ENCODE measurements at places on chromosomes 3 and 15.
A peak's percentile ranks its signal among the peaks of the same experiment; 100 is the strongest.

GRCh38 chr3:89740080-89740880 is 632.9 kb downstream of the EPHA3 start:
- DNase-seq = no peak

DNA sequence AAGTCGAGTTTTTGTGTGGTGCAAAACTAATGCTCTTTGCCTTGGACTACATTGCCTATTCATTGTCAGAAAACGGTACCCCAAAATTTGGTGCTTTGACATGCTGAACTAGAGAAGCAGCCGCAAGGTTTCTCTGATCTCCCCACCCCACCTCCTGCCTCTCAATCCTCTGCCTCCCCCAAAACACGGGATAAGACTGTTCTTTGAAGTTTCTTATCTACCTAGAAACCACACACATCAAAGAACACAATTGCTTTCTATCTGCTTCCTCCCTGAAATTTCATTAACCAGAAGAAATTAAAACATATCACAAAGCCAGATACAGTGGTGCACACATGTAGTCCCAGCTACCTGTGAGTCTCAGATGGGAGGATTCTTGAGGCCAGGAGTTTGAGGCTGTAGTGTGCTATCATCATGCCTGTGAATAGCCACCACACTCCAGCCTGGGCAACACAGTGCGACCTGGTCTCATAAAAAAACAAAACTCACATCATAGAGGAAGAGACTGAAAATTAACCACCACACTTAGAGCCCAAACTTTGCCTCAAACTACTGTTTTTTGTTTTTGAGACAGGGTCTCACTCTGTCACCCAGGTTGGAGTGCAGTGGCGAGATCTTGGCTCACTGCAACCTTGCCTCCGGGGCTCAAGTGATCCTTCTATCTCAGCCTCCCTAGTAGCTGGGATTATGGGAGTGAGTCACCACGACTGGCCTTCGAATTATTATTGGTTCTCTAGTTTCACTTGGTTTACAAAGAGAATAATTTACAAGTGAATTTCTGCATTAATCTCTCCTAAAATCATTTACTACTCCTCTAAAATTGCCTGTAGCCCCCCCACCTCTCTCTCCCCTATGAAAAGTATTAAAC is 2.7 kb upstream of the PCNP start:
- DNase-seq = no peak

GRCh38 chr3:69741032-69741767 is 1.9 kb downstream of the MITF start:
- no peak for DNase-seq

DNA sequence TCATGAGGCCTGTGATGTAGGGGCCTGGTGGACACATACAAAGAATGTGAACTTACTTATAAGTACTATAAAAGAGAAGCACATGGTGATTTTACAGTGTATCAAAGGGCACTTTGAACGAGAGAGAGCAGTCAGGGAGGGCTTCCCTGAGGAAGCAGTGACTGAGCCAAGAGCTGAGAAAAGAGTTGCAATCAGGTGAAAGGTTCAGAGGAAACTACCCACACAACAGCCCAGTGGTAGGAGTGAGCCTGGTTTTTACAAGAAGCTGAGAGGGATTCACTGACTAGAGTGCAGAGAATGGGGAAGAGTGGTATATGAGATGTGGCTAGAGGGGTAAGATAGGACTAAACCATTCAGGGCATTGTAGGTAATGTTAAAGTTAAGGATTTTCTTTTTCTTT is 57.1 kb downstream of the CALML4 start:
- DNase-seq = no peak

- DNase-seq = no peak
These were observed 273.3 kb upstream of the ICE2 start for GRCh38 chr15:60751985-60752952.

GRCh38 chr3:115627180-115628074 is 4.1 kb downstream of the GAP43 start:
- no peak for DNase-seq

DNA sequence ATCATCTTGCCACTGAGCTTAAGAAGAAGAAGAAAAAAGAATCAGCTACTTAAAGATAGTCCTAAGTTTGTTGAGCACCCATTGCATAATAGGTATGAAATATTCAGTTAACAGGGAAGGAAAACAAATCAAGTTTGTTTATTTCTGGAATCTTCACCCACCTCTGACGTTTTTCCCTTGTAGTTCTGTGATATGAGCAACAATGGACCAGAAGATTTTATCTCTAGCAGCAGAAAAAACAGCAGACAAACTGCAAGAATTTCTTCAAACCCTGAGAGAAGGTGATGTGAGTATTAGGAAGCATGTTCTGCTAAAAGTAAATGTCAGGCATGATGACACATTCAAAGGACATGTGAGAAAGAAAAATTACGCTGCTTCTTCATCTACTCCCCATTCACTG is 3.7 kb downstream of the FANCI start:
- no peak for DNase-seq

- no peak for DNase-seq
These were observed 41.4 kb downstream of the TMEM108 start for GRCh38 chr3:133079621-133080020.

- no peak for DNase-seq
These were observed 50.8 kb upstream of the CTNNB1 start for GRCh38 chr3:41148478-41148877.

DNA sequence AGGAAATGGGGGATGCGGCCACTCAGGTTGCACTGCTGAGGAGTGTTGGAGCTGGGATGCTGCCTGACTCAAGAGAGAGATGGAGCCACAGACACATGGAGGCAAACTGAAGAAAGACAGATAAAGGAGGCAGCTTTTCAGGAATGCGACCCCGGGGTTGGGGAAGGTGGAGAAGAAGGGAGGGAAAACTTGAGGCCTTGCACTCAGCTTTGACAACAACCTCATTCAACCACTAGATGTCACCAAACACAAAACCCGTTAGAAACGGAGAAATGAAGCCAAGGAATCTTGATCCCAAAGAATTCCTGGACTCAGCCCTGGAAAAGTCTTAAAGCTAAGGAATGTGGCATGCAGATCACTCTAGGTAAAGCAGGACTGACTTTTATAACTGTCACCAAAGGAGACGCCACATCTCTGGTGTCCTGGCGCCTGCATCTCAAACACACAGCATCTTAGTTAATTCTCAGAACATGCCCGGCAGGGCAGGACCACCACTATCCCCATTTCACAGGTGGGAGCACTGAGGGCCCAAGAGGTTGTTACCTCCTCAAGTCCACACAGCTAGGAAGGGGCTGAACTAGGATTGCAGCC is 59.6 kb upstream of the LMCD1 start:
- no peak for DNase-seq

DNA sequence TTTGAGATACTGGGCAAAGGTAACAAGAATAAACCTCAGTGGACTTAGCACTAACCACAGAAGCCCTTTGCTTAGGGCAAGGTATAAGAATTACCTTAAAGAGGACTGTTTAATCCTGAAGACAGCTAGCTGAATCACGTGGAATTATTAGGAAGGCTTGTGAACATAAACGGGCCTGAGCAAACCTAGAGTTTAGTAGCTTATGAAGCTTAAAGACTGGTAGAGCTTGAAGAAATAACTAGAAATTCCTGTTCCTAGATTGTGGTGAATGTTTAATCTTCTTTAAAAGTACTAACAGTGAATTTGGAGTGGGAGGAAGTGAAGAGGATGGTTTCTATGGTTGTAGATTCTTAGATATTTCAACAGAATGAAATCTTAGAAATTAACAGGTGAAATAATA is 428.9 kb upstream of the THRB start:
- no peak for DNase-seq

DNA sequence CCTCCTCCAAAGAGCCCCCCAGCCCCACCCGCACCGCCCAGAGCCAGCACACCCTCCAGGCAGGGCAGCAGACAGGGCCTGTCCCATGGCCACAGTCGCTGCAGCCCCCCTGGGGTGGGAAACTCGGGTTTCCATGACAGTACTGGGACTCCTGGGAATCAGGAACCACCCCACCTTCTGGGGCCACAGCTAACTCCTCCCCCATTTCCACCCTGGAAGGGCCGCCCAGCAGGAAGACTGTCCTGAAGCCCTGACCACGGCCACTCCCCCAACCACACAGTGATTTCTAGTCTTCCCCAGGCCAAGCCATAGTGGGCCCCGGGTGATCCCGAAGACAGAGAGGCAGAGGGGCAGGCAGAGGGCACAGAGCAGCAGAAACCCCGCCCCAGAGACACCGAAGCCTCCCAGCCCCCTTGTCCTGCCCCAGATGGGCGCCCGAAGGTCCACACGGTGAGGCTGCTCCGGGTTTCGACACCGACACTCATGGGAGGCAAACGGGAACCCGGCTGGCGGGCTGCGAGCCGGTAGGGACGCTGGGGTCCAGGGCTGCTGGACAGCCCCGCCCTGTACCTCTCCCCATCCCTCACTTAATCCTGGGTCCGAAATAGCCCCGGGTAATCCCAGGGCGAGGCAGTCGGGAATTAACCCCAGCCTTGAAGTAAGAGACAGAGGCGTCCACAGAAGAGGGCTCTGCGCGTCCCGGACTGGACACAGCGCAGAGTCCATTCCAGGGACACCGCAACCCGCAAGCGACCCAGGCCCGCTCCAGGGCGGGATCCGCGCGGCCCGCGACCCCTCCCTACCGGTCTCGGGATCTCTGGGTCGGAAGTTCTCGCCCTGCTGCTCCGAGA is 138.4 kb downstream of the NUP210 start:
- no peak for DNase-seq

DNA sequence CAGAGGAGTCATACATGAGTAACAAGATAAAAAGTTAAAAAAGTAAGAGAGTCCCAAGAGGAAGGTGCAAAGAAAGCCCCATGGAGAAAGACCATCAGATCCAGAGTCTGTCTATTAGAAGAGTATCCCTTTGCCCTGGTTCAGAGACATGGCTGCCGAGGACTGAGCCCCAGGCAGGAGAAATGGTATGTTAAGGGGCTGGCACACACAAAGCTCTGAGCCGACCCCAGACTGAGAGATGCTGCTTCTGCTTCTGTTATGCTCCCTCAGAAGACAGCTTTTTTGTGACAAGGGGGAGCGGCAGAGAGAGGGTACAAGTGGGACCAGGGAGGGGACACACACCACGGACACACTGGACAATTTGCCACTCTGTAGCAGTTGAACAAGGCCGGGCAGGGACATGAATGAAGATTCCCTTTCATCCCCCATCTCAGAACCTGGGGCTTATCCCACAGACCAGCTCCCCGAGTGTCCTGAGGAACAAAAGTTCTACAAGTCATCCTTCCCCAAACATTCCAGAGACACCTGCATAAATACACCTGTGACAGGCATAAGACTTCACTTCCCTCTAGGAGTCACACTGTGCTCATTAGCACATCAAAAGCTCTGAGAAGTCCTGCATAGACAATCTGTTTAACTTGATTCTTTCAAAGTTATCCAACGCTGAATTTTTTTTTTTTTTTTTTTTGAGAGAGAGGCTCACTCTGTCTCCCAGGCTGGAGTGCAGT is 161.6 kb upstream of the WNT5A start:
- DNase-seq = no peak

- DNase-seq = no peak
These were observed 748.7 kb upstream of the GOLIM4 start for GRCh38 chr3:168844472-168844871.

- DNase-seq = no peak
These were observed 38.9 kb downstream of the RYK start for GRCh38 chr3:134211797-134212196.

DNA sequence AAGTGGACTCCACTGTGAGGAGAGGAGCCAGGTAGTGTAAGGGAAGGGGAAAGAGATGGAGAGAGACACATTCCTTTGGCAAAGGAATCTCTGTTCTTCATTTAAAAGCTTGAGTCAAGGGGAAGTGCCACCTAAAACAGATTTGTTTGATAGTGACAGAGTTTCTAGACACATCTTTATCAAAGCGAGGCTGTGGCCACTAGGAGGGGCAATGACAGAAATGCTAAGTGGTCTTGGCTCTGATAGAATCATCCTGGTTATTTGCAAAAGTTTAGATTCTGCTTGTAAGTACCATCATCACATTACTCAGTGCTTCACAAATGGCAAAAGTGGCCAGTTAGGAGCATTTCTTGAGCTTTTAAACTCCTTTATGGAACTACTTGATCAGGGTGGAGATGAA is 261.4 kb downstream of the CNTN3 start:
- DNase-seq = no peak

DNA sequence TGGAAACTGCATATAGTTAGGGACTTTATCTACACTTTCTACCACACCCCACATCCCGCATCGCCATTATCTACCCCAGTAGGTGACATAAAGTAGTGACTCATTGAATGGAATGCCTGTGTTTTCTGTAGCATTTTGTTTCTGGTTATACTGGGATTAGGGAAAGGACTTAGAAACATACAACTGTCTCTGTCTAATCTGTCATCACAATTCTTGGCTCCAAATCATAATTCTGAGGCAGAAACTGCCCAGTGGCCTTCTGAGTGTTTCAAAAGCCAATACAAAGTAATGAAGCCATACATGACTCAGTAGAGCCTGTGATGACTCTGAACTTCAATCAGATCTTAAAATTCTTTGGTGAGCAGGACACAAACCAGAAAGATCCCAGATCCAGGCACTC is 115.7 kb upstream of the CHRM5 start:
- no peak for DNase-seq

GRCh38 chr3:77799278-77799677 is 759.4 kb downstream of the ROBO2 start:
- no peak for DNase-seq

DNA sequence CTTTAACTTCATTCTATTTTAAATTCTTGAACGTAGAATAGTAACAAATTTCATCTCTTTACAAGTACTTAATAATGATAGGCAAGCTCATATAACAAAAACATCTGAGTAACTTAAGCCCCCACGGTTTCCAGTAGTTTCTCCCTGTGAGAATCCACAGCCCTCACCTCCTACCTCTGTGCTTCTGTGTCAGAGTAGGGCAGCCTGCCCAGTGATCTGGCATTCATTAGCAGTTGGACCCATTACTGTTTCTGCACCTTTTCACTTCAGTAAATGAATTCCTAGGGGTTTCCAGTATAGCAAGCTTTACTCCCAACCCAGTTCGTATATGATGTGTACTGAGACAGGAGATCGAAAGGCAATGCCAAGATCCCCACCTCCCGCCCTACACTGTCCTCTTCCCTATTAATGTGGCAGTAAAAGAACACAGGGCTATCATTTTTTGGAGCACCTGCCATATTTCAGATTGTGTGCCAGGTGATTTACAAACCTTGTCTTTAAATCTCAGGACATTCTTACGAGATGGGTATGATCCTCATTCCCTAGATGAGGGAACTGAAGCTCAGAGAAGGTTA is 40.8 kb downstream of the EIF2AK4 start:
- DNase-seq = no peak

DNA sequence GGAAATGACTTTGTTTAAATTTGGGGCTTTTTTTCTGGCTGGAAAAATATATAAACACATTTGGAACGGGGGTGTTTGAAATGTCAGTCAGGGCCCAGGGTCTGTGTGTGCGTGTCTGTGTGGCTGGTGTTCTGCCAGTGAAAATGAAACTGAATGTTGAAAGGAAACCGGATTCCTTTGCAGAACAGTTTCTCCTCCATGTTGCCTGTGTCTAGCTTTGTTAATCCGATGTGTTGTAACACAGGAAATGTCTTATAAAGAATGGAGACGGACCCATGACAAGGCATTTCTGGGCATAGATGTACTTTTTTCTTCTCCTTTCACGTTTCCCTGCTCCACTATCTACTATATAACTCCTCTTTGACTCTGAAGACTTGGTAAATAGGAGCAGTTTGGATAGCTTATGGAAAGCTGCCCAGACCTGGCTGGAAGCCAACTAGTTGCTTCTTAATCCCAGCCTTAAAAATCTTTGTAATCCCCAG is 2.8 kb downstream of the SQOR start:
- DNase-seq = peak; percentile 71
